ENCODE measurements at places on chromosomes 2 and 18.
A peak's percentile ranks its signal among the peaks of the same experiment; 100 is the strongest.

GRCh38 chr2:197349699-197350098, 39.1 kb upstream of the ANKRD44 start:
- no peak for DNase-seq

GRCh38 chr2:120731175-120731574, 4.5 kb upstream of the GLI2 start:
- DNase-seq, result no peak

DNA sequence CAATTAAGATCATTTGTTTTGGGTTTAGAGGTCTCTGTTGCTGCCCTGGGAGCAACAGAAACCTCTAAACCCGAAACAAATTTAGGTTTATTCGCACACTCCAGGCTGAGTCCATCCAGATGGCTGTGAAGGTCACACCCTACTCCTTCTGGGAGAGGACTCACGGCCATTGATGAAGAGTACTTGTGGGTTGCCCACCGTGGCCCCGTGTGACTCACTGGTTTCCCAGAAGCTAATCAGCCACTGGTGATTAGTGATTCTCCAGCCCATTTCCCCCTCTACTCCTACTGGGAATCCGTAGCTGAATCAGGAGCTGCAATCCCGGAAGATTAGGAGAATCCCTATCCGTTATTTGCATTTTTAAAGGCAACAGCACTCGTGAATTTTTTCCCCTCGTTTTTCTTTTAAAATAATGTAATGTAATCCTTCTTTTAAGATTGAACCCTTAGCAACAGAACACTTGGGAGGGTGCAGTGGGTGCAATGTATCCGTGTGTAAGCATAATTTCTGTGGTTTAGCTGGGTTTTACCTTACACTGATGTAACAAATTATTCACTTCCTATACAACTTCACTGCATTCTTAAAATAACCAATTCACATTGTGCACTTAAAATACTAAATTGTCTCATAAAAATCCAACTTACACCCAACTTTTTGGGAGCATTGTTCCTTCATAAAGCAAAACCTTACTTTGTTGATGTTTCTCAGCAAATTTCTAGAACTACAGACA, 27.5 kb upstream of the EPAS1 start:
- no peak for DNase-seq

DNA sequence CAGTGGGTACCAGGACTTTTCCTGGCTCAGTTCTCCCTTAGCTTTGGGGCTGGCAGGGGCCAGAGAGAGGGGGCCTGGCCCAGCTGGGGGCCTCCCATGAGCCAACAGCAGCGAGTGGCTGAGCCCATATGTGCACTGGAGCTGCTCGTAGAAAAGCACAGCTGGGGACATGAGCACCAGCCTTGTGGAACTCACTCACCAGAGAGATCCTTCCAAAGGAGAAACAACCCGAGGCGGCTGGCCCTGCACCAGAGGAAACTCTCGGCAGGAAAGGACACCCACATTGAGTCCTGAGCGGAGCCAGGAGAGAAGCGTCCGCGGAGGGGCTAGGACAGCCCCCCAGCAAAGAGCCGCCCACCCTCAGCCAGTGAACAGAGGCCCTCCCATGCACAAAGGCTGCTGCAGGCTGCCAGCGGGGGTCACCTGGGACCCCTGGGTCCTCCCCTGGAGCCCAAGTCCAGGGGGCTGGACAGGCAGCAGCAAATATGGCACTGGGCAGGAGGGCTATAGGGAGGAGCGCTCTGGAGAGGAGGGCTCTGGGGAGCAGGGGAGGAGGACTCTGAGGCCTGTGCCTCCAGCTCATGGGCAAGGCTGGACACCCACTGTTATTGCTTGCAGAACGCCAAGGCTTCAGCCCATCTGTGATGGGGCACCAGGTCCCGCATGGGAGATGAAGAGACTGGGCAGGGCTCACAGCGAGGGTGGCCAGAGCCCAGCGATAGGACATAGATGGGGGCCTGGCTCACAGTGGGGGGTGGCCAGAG, 42.1 kb upstream of the SNED1 start:
- no peak for DNase-seq

- DNase-seq, result peak; percentile 49
These were observed 573 bp downstream of the PAIP2B start for GRCh38 chr2:71226096-71226964.

- no peak for DNase-seq
These were observed 94.6 kb downstream of the RTP5 start for GRCh38 chr2:241964133-241964532.

DNA sequence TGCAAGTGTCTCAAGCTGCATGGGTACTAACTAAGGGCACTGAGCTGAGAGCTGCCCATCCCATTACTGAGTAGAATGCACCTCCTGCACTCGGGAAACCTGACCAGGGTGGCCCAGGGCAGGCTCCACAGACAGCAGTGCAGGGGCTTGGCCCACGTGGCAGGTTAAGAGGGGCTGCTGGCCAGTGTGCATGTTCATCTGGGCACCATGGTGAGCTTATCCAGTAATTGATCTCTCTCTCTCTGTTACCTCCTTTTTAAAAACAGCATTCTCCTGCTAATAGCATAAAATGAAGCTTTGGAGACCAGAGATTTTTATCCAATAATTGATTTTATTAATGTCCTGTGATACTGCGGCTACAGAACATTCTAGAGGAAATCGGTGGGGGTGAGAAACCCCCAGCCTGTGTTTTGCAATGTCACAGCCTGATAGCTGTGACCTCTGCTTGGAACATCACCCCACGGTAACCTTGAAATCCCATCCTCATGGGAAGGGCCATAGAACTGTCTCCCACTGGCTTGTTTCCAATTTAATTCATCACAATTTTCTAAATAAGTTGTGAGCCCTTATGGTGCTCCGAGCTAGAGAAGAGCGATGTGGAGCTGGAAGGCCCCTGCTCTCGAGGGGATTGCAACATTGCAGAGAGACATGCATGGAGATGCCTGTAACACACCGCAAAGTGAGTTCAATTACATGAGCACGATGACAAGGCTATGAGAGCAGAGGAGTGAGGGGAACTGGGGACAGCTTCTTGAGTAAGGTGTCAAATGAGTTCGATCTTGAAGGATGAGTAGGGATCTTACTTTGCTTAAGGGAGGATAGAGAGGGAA, 143.8 kb downstream of the GALNT14 start:
- DNase-seq, result no peak

DNA sequence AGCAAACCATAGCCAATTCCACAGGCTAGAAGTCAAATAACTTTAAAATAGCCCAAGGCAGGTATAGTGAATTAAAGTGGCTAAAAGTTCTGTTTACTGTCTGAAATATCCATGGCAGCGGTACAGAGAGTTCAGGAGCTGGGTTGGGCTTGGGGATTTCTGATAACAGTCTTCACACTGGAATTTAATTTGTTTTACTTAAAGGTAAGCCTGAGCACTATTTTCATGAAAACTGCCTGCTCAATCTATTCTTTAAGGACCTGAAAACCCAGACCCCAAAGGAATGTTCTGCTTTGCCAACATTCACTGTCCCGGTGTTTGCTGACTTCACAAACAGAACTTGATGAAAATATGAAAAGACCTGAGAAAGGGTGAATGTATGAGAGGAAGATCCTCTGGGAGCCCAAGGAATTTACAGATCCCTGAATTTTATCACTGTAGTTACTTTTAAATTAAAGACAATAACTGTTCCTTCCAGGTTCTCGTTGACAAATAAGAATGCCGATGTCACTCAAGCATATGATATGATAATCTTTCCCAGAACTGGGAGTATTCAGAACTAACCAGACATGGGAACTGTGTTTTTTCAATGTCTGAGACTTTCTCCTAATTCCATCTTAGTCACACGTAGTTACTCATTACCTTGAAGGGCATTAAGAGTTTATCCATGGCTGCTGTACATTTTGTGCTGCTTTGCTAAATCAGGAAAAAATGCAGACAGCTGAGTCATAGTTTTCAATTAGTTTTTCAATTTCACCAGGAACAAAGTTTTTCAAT, 28.3 kb upstream of the ITGB6 start:
- no peak for DNase-seq
